ENCODE measurements at places on chromosomes 2 and 18.
A peak's percentile ranks its signal among the peaks of the same experiment; 100 is the strongest.

- DNase-seq = no peak
- peak overlapping the region; percentile 6 for H3K27ac ChIP-seq
- no peak overlapping the region for H3K4me3 ChIP-seq
These were observed 79.1 kb downstream of the NCKAP5 start for GRCh38 chr2:133489146-133489545.

DNA sequence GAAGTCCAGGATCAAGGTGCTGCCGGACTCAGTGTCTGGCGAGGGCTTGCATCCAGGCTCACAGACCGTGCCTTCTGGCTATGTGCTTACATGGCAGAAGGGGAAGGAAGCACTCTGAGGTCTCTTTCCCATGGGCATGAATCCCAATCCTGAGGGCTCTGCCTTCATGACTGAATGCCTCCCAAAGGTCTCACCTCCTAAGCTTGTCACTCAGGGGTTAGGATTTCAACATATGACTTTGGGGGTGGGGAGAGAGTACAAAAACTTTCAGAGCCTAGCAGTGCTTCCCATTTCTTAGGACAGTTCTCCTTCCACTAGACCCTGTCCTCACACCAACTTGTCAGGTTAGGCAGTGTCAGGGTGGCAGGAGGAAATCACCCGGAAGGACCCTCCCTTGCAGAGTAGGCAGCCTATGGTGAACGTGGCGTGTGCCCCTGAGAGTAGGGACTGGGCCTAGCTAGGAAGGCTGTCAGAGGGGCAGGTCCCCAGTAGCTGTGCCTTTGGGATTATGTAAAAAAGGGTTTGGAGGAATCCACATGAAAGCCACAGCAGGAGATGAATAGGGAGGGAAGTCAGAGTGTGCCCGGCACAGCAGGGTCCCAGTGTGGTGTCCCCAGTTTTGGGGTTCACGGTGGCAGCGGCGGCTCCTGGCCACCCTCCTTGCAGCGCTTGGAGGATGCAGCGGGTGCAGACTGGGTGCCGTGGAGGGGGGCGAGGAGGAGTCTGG is 233.3 kb downstream of the LDLRAD4 start:
- H3K4me1 ChIP-seq = peaks cover 14% of the 10 kb centered on the region
- peaks cover 6% of the 10 kb centered on the region for H3K27me3 ChIP-seq
- no peaks in the 10 kb centered on the region for H3K36me3 ChIP-seq
- no peak overlapping the region for H3K4me3 ChIP-seq

- H3K36me3 ChIP-seq = no peaks in the 10 kb centered on the region
- no peaks in the 10 kb centered on the region for H3K27me3 ChIP-seq
- H3K27ac ChIP-seq = no peak overlapping the region
- DNase-seq = no peak
These were observed 19.4 kb downstream of the DNMT3A start for GRCh38 chr2:25322312-25322711.

DNA sequence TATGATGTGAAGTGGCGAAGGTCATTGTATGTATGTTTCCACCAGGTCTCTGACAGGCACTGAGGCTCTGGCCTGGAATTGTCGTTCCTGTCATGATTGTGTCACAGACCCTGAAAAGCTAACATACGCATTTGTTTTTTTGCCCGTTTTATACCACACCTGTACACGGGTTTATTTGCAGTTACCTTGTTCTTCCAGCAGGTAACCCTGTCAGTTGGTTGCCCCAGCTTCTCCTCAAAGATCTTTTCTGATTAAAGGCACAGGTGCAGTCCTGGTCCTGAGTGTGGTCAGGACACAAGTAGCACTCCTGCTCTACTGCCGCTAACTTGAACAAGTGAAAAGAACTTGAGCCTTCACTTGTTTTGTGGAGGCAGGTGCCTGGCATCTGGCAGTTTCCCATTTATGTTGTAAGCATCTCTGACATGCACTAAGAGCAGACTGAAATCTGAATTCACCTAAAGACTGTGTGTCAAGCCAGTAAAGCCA is 19.9 kb downstream of the CD8A start:
- H3K4me3 ChIP-seq = no peak overlapping the region
- H3K27ac ChIP-seq = no peak overlapping the region
- H3K36me3 ChIP-seq = no peaks in the 10 kb centered on the region
- H3K27me3 ChIP-seq = no peaks in the 10 kb centered on the region
- H3K4me1 ChIP-seq = no peaks in the 10 kb centered on the region

DNA sequence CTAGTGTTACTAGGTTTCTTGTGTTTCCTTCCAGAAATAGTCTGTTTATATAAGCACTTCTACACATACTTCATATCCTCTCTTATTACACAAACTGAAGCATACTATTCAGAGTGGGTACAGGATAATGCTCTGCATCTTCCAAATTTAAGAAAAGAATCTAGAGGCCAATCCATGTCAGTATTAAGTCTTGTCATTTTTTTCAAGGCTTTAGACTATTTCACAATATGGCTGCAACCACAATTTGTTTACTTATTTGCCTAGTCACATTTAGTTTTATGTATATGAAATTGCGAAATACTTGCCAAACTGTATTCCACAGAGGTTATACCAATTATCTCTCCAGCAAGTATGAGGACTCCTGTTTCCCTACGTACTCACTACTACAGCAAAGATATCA is 27.9 kb downstream of the IWS1 start:
- peaks cover 9% of the 10 kb centered on the region for H3K36me3 ChIP-seq
- no peak overlapping the region for H3K4me3 ChIP-seq
- no peaks in the 10 kb centered on the region for H3K4me1 ChIP-seq
- H3K27me3 ChIP-seq = no peaks in the 10 kb centered on the region

DNA sequence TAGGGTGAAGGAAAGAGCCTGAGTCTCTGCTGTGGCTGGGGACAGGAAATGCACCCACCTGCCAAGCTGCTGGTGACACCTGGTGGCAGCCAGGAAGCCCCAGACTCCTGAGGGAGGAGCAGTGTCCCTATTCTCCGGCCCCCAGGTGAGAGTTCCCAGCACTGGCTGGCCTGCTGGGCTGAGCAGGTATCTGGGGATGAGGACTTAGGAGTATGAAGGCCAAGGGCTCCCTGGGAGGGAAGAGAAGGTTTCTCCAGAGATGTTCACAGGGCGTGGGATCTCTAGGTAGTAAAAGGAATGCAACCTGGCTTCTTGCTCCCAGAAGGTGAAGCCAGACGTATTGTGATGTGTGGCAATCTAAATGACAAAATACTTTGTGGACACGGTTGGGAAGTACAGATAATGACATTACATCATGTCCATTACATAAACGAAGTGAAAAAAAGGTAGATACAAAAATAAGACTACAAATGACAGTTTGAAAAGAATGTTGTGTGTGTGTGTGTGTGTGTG is 75.8 kb upstream of the SLC1A4 start:
- DNase-seq = peak; percentile 68
- no peak overlapping the region for H3K4me3 ChIP-seq
- no peaks in the 10 kb centered on the region for H3K4me1 ChIP-seq
- no peaks in the 10 kb centered on the region for H3K36me3 ChIP-seq

Data from hepatocyte (in vitro differentiated cells).